Substantia nigra (tissue), 51 donors: ENCODE measurements at places on chromosomes 16 and 17.
A peak's percentile ranks its signal among the peaks of the same experiment; 100 is the strongest.

DNA sequence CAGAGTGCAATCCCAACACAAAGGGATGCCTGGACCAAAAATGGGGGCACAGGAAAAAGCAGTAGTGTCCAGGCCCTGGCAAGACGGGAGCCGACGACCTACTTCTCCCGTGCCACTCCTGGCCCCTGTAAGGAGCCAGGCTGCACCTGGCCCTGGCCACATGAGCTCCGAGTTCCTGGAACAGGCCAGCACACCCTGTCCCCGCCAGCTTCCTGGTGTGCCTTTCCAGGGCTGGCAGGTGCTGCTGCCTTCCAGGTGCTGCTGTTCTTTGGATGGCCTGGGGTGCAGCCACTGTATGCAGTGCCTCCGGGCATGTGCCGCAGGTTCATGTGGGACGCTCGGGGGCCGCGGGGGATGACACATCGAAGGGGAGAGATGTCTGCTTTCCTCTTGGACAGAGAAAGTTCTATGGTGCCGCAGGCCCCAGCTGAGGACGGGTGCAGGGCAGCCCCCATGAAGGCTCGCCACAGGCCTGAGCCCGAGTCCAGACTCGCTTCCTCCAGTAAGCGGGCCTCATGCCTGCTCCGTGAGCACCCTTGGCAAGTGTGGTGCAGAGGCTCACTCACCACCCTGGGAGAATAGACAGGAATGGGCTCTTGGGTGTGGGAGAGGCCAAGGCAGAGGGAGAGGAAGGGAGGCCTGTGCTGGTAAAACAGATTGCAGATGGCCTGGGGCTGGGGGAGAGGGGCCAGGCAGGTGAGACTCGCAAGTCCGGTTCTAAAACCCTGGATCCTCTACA, 54.7 kb upstream of the FASN start:
- DNase-seq, result no peak

DNA sequence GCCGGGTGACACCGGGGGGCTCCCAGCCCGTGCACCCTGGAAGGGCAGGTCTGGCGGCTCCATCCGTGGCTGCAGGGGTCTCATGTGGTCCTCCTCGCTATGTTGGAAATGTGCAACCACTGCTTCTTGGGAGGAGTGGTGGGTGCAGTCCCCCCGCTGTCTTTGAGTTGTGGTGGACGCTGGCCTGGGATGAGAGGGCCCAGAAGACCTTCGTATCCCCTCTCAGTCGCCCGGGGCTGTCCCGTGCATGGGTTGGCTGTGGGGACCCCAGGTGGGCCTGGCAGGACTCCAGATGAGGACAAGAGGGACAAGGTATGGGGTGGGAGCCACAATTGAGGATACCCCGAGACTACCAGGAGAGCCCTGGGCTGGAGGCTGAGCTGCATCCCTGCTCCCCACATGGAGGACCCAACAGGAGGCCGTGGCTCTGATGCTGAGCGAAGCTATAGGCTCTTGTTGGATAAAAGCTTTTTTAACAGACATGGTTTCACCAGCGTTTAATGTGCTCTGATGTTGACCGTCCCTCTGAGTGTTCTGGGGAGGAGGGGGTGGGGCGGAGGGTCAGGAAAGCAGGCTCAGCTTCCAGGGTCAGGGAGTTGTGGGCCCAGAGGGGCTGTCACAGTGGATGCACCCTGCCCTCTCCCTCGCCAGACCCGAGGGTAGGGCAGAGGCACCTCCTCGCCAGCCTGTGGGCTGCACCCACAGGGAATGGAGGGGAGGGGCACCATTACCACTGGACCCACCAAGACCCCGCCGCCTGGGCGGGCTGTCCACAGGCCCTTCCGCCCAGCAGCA, 5.4 kb downstream of the SPATA2L start:
- no peak for DNase-seq

DNA sequence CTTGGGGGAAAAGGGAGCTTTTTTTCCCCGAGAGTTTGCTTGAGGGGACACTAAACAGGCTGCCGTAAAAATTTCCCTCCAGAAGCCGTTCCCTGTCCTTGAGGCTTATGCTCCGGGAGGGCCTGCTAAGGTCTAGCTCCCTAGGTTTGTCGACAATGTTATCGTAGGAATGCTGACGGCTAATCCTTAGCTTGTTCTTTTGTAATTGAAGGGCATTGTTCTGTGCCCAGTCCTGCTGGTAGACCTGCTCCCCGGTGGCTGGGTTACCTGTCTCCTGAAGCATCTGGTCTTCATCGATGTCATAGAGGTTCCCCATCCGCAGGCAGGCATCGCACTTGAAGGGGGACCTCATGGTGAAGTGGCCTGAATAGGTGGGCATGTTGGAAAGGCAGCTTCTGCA, 418.7 kb downstream of the GRIN2A start:
- DNase-seq, result no peak

GRCh38 chr17:5583426-5584382, 605 bp downstream of the NLRP1 start:
- DNase-seq, result no peak

DNA sequence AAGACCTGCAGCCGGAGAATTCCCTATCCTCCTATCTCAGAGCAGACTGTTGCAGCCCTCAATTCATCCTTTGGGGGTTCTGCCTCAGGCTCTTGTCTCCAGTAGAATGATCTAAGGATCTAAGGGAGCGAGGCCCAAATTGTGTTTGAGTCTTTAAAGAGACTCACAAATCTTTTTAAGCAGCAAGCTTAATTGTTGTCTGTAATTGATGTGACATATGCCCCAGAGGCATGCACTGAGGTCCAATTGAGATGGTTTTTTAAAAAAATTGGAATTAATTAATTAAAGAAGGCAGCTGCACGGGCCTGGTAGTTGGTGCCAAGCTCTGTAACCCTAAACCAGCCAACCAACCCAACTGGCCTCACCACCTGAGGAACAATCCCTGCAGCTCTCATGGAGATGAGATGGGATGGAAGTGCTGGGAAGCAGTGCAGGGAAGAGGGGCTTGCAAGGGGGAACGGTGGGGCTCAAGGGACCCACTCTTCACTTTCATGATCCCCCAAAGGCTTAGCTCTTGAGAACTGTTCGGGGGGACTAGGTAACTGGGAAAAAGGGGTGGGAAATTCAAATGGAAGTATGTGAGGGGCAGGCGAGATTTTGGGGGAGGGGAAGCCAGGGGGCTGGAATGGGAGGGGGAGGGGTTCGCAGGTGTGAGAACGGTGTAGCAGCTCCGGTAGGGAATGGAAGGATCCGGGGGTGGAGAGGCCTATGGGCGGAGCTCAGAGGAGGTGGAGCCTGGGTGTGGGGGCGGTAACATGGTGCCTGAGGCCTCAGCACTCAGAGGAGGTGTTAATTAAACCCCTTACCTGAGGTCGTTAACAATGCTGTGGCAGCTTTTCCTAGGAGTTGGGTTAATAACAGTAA, 9.2 kb upstream of the ZNF652 start:
- DNase-seq, result no peak

DNA sequence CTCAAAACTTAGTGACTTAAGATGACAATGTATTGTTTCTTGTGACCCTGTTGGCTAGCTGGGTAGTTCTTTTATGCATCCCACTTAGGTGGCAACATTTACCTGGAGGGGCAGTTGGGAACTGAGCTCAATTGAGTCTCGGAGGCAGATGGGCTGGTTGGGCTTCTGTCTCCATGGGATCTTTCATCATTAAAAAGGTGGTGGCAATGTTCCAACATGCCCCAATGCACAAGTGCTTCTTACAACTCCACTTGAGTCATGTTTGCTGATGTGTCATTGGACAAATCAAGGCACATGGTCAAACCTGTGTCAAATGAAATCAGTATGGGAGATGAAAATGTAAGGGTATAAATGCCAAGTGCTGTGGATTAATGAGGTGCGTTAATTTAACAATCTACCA, 11.7 kb upstream of the HS3ST3B1 start:
- no peak for DNase-seq

DNA sequence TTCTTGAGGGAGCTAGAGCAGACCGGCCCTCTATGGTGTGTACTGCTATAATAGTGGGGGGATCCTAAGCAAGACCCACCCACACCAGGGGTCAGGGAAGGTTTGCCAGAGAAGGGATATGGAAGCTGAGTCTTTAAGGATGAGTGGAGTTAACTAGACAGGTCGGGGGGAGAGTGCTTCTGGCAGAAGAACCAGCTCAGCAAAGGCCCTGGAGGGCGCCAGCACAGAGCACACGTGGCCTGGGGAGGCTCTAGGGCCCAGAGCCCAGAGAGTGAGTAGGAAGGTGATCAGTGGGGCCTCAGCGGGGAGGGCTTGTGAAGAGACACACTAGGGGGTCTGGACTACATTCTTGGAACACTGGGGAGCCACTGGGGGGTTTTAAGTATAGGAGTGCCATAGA, 21.1 kb downstream of the NGFR start:
- DNase-seq, result no peak

DNA sequence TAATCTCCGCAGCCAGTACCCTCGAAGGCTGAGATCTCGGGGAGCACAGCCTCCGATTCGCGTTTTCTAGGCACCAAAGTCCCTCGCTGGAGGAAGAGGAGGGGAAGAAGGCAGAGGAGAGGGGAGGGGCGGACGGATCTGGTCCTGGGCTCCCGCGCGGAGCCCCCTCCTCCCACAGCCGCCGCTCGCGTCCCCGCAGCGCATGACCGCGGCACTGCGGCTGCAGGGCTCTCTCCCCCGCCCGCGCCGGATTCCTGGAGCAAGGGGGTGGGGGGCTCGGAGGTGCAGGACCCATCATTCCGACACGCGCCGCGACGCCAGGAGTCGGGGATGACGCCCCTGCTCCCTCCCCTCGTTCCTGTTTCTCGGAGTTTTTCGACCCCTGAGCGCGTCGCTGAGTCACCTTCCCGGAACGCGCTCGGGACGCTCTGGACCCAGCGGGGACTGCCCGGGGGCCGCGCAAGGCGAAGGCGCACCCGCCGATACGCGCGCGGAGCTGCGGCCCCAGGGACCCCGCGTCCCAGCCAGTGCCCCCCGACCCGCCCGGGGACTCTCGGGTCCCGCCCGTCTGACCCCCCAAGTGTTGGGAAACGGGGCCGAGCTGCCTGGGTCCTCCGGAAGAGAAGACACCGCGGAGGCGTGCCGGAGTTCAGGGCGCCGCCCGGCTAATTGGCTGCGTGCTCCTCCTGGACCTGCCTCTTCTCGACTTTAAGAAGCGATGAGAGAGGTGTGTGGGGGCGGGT, 1.4 kb upstream of the SPHK1 start:
- DNase-seq, result no peak

DNA sequence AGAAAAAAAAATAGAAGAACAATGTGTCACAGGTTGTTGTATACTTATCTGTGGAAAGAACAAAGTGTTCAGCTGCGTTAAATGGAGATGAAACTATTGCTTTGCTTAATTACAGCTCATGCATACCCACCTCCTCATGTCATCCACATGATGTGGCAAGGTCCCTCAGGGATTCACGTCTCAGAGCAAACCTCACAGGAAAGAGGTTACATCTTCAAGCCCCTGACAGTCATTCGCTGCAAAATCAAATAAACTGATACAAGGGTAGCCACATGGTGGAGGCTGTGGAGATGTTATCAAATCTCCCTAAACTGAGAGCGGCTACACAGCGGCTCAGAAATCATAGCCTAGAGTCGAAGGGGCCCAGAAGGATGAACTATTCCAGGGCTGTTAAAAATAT, 21.1 kb downstream of the GINS3 start:
- no peak for DNase-seq

- no peak for DNase-seq
These were observed 9.5 kb upstream of the ADAM11 start for GRCh38 chr17:44749076-44749979.

GRCh38 chr16:2964475-2965336, 631 bp downstream of the KREMEN2 start:
- peak; percentile 70 for DNase-seq
